ENCODE measurements at places on chromosomes 5 and 9.

- no peak for DNase-seq
Measured at GRCh38 chr5:94503677-94504076, 114.7 kb downstream of the KIAA0825 start.

GRCh38 chr5:142405814-142406395, 81.1 kb upstream of the SPRY4 start:
- DNase-seq, result no peak

GRCh38 chr5:173233347-173234128, 1.5 kb downstream of the NKX2-5 start:
- DNase-seq, result no peak

- no peak for DNase-seq
Measured at GRCh38 chr9:79621916-79622575, 50.3 kb downstream of the TLE4 start.

- no peak for DNase-seq
Measured at GRCh38 chr5:97231025-97231636, 48.1 kb upstream of the RIOK2 start.

GRCh38 chr5:82376307-82376706, 98.2 kb upstream of the RPS23 start:
- DNase-seq, result no peak

DNA sequence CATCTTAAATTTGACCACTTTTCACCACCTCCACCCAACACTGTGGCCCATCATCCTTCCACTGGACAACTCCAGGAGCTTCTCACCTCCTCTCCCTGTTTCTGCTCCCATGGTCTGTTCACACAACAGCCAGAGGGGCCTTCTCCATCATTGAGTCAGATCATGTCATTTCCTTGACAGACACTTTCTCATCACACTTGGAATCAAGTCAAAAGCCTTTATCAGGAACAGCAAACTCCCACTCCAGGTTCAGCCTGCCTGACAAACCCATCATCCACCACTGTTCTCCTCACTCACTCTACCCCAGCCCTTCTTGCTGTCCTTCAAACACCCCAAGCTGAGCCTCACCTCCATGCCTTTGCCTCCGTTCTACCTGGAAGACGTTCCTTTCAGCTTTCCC, 78.4 kb upstream of the ADRA1B start:
- no peak for DNase-seq

DNA sequence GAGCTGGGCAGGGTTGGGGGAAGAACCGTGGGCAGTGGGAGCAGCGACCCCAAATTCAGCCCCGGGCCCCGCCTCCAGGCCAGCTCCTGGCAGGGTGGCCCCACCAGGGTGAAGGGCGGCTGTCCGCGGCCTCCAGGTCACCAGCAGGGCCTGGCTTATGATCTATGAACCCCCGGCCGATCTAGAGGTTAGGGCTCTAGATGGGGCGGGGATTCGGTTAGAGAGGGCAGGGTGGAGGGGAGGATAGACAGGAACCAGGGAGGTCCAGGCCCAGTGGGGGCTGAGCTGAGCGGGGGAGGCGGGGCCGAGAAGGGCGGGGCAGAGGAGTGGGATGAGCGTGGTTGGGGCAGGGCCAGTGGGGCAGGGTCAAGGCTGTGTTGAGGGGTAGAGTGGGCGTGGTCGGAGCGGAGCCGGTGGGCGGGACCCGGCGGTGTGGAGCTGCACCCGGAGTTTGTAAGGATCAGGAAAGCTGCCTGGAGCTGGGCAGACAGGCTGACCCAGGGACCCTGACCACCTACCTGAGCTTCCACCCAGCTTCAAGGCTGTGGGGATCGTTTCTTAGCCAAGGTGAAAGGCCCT, 29.3 kb upstream of the OBP2B start:
- DNase-seq, result no peak

DNA sequence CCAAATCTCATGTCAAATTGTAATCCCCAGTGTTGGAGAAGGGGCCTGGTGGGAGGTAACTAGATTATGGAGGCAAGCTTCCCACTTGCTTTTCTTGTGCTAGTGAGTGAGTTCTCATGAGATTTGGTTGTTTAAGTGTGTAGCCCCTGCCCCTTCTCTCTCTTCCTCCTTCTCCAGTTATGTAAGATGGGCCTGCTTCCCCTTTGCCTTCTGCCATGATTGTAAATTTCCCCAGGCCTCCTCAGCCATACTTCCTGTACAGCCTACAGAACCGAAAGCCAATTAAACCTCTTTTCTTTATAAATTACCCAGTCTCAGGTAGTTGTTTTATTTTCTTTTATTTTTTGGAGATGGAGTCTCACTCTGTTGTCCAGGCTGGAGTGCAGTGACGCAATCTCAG, 18.2 kb upstream of the TXNDC8 start:
- DNase-seq, result no peak

DNA sequence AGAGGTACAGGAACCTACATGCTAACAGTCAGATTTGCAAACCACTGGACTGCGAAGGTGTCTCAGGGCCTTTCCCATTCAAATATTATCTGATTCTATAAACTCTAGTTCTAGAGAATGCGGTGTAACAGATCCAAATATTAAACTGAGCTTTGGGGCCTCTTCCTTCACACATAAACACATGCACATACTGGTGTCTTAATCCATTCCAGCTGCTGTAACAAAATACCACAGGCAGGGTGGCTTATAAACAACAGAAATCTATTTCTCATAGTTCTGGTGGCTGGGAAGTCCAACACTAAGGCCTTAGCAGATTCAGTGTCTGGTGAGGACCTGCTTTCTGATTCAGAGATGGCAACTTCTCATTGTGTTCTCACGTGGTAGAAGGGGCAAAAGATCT, 30.2 kb downstream of the RETREG1 start:
- DNase-seq, result no peak

DNA sequence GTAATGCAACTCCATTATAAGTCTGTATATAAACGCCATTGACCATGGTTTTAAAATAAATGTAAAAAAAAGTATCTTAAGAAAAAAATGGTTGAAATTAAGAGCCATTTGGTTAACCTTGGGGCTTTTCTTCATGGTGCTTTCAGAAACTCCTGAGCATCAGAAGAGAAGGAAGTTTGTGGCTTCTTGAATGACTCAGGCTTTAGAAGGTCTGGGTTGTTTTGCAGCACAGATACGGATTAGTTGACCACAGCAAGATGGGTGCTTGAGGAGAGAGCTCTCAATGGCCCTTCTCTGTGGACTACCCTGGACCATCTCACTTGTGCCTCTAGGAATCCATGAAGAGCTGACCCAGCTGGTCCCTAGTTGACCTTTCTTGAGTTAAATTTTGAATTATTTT, 189.5 kb downstream of the TMEM38B start:
- no peak for DNase-seq

DNA sequence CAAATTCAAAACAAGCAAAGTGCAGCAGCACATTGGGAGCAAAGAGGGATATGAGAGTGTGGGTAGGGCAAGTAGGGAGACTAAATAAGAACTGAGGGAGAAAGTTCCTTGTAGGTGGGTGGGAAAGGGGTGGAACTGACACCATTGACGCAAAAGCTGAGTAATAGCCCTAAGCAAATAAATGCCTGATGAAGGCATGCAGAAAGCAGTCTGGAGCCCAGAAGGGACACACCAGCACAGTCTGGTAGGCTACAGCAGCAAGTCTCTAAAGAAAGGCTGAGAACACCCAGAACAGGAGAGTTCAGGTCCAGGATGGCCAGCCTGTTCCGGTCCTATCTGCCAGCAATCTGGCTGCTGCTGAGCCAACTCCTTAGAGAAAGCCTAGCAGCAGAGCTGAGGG, at the start of gene INSL4:
INSL4 (plus strand) TSS at position 208 of the 400 bp plus-strand sequence; CDS start at position 313, 105 bp downstream.
- no peak for DNase-seq

DNA sequence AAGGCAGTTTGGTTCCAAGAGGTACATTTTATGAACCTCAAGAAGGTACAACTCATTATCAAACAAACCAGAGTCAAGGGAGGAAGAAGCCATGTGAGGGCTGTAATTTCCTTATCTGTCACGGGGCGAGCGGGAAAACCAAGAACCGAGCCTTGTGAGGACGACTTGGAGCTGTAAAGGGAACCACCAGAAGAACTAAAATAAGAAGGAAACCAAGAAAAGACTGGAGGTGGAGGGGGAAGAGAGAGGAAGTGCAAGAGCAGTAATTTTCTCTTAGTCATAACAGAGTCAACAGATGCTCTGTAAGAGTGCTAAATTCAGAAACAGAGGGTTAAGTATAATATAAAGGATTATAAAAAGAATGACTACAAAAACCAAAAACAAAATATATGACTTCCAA, 127.1 kb downstream of the DIRAS2 start:
- no peak for DNase-seq

Measured in stimulated activated CD4-positive, alpha-beta T cell treated with anti-CD3 and anti-CD28 coated beads, Interleukin-1b, Interleukin-23, amount 100 ng/mL, for 1 hour (primary cell).